ENCODE measurements at places on chromosomes 16 and 17.

DNA sequence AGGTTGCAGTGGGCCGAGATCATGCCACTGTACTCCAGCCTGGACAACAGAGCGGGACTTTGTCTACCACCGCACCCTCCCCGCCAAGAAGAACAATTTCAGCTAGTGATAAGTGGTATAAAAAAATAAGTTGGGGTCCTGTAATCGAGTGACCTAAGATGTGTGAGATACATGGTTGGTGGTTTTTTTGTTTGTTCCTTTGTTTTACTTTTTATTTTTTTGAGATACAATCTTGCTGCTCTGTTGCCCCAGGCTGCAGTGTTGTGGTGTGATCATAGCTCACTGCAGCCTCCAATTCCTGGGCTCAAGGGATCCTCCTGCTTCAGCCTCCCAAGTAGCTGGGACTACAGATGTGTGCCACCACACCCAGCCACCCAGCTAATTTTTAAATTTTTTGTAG, 58.7 kb downstream of the PITPNC1 start:
- DNase-seq: no peak

- no peak for DNase-seq
These were observed 69.4 kb downstream of the CCDC182 start for GRCh38 chr17:57675427-57676387.

GRCh38 chr16:66457888-66458287, 30.8 kb downstream of the BEAN1 start:
- peak; percentile 25 for DNase-seq

DNA sequence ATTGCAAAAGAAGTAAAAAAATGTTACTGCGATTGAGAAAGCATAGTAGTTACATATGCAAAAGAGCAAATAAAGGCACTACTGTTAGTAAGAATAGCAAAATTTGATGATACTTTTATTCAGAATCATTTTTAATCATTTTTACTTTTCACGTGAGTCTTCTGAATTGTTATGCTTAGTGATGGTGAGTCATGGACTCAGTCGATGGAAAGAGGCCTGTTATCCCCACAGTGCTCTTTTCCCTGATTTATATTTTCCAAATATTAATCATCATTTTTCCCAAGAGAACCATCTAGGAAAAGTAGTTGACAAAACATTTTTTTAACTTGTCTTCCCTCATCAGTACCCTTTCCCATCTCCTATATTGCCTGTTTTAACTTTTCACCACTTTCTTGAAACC, 181.1 kb downstream of the CHD9 start:
- no peak for DNase-seq

DNA sequence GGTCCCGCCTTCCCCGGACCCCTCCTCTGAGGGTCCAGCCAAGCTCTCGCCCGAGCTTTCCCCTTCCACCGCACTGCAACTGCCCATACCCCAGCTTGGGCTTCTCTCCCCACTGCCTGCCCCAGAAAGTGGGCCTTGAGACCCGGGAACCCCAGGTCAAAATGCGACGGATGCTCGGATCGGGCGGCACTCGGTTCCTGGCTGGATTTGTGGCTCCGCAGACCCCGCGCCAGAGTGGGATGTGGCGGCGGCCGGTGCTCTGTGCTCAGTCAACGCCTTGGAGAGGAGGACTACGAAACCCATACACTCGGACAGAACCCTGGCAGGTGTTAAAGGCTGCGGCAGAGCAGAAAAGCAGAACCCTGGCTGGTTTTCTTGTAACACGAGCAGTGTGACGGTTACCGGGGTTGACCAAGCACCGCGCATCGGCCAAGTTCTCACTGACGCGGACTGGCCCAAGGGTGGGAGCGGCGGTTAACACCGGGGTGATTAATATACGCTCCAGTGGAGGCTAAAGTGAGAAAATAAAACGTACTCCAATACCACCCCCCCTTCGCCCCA, 885 bp upstream of the SLFN13 start:
- DNase-seq: no peak

DNA sequence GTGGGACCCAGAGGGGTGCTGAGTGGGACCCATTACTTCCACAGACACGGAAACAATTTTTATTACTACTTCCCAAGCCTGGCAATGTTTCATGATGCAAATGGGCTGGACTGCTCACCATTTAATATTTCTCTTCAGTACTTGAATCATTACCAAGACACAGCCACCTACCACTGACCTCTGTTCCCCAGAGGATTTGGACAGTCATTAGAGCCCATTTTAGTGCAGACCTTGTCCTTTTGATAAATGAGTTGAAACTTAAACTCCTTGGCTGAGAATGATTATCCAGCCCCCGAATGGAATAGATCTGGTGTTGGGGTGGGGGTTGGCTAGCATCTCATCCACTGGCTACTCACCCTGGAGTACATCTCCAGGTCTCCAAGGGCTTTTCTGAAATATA, 33.6 kb upstream of the APOH start:
- no peak for DNase-seq

DNA sequence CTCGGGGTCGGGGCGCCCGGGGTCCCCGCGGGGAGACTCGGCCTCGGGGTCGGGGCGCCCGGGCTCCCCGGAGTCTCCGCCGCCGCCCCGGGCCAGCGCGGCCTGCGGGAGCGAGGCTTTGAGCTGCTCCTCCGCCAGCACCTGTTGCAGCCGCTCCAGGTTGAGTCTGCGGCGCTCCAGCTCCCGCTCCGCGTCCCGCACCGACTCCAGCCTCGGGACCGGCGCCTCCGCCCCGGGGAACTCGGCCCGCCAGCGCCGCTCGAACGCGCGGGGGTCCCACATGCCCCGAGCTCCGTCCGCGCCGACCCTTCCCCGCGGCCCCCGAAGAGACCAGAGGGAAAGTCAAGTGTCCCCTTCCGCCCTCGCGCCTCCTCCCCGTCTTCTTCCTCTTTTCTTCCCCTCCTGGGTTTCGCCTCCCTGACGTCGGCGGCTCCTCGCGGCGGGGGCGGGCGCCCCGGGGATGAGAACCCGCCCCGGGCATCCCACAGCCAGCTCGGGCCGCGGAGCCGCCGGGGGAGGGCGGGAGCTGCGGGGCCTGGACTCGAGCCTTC, 40.8 kb upstream of the BHLHA9 start:
- peak; percentile 76 for DNase-seq

- DNase-seq: peak; percentile 52
These were observed 41.7 kb downstream of the PGS1 start for GRCh38 chr17:78419970-78420815.

GRCh38 chr16:81004646-81005353, 1.9 kb downstream of the CMC2 start:
- DNase-seq: no peak

- no peak for DNase-seq
These were observed 8.1 kb downstream of the AQP8 start for GRCh38 chr16:25224731-25225319.

- no peak for DNase-seq
These were observed 24.7 kb downstream of the ZFP90 start for GRCh38 chr16:68563631-68564381.

DNA sequence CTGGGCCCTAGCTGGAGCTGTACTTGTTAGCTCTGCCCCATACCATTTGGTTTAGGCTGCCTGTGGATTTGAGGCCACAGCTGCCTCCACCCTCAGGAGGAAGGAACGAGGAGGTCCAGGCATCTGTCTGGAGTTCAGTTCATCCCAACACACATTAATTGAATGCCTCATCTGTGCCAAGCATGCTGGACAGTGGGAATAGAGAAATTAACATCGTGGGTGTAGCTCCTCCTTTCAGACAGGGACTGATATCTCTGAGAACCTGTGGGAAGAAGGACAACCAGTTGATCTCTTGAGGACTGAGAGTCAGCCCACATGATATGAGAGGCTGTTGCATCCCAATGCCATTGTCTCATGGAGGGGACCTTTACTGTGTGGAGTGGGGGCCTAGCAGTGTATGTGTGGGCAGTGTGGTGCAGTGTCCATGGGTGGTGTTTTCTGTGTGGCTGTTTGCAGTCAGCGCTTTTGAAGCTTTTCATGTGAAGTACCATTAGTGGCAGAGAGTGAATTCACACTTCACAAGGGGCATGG, 29.4 kb upstream of the DDX52 start:
- DNase-seq: no peak

DNA sequence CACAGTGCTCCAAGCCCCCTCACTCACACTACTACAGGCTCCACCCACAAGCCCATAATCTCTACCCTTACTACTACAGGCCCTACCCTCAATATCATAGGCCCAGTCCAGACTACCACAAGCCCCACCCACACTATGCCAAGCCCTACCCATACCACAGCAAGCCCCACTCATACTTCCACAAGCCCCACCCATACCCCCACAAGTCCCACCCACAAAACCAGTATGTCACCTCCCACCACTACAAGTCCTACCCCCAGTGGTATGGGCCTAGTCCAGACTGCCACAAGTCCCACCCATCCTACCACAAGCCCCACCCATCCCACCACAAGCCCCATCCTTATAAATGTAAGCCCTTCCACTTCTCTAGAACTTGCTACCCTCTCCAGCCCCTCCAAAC, 13.8 kb downstream of the RIPOR1 start:
- DNase-seq: peak; percentile 88

DNA sequence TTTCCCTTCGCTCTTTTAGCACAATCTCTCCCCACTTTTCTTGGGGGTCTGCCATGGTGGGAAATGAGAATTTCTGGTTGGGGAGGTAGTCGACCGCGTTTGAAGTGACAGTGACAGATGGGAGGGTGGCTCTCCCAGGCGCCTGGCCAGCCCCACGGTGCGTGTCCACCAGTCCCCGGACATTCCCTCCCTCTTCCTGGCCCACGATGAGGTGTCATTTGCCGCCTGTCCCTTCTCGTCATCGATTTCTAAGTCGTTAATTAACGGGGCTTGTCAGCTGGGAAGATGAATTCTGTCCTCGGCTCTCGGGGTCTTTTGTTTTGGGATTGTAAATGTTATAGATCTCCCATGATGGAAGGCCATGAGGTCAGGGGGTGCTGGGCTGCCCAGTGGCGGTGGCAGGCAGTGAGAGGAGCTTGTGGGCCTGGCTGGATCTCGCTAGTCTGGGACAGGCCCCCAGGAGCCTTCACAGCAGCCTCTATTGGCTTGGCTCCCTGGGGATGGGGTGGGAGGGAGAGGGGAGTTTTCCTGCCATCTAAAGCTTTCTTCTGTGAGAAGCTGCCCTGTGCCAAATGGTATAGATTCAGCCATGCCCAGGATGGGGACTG, 164.2 kb downstream of the MRM1 start:
- DNase-seq: no peak

GRCh38 chr16:3983081-3983520, 102.6 kb upstream of the CREBBP start:
- DNase-seq: peak; percentile 80

DNA sequence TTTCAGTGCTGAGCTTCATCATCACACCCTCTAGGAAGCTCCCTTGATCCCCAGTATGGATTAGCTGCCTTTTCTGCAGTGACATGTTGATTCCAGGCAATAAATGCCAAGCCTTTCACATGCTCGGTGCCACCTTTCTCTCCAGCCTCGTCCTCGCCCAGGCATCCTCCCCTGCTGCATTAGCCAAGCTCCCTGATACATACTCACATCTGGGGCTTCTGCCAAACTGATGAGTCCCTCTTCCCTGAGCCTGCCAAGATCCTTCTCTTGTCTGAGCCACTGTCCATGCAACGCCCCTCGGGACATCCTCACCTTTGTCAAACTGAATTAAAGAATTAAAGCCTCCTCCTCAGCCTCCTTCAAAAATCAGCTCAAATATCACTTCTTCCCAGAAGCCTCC, 538.5 kb upstream of the CDH11 start:
- DNase-seq: no peak

- DNase-seq: peak; percentile 54
These were observed 1.4 kb upstream of the HS3ST3B1 start for GRCh38 chr17:14299280-14300141.

DNA sequence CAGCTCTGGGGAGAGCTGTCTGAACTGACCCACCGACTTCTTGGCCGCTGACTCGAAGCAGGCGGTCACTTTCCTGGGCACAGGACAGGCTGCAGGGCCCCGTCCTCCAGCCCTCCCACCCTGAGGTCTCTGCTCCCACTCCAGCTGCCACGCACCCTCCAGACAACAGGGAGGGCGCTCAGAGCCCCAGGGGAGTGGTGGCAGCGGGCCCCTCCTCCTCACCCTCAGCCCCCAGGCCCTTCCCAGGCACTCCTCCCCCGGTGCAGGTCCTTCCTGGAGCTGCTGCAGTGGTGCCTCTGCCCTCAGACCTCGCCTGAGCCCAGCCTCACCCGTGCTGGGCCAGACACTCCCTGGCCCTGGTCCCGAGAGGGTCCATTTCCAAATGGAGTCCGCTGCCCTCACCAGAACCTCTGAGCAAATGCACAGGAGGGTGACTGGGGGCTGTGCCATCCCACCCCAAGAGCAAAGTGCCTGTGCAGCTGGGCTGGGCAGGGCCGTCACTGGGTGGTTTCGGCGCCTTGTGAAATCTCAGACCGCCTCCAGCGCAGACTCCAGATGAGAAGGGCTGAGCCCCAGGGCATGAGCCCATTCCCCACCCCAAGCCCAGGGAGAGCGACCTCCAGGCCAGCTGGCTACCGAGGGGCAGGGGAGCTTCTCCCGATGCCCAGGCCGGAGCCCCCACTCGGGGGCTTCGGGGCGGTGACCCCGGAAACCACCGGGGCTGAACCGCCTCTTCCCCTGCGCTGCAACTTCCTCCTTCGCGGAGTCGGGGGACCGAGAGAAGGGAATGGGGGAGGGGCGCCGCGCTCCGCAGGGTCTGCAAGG, 717 bp downstream of the CYBA start:
- DNase-seq: peak; percentile 64

DNA sequence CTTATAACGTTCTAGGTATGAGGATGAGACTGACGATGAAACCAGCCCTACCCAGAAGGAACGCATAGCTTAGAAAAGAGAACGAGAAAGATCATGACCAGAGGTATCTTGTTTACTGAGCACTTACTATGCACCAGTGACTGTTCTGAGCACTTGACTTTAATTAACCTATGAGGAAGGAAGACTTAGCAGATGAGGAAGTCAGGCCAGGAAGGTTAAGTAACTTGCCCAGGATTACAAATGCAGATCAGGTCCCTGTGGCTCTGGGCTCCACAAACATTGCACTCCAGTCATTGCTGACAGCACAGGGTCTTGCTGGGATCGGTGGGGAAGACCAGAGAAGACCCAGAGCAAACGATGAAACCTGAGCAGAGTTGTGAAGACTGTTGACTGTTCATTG, 7.1 kb downstream of the KRT13 start:
- no peak for DNase-seq

GRCh38 chr17:80277751-80278671, 17.4 kb downstream of the RNF213 start:
- no peak for DNase-seq

- no peak for DNase-seq
These were observed 10.7 kb upstream of the SMTNL2 start for GRCh38 chr17:4573669-4574068.

DNA sequence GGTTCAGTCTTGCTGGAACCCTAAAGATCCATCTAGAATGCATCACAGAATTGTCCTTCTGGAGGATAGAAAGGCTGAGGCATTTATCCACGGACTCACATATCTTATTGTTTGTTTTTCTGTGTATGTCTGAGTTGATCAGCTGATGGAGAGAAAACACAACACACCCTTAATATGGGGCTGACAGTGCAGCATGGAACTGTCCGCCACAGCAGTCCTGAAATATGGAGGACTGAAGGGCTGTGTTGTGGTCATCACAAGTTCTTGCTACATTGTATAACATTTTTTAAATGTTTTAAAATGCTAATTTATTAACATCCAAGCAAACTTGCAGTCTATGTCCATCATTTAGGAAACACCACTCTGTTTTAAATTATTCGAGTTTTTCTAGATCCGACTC, 448.9 kb upstream of the ERCC4 start:
- DNase-seq: no peak

GRCh38 chr16:27097800-27098230, 31.1 kb downstream of the C16orf82 start:
- DNase-seq: no peak
